ENCODE measurements at places on chromosomes 4 and X.

GRCh38 chr4:42519803-42520417 is 122.6 kb downstream of the SHISA3 start:
- DNase-seq, result peak; percentile 36

- no peak for DNase-seq
Observed at GRCh38 chr4:36394352-36394903, 113.0 kb downstream of the DTHD1 start.

- DNase-seq, result no peak
Observed at GRCh38 chr4:73730292-73730691, 10.1 kb upstream of the CXCL8 start.

DNA sequence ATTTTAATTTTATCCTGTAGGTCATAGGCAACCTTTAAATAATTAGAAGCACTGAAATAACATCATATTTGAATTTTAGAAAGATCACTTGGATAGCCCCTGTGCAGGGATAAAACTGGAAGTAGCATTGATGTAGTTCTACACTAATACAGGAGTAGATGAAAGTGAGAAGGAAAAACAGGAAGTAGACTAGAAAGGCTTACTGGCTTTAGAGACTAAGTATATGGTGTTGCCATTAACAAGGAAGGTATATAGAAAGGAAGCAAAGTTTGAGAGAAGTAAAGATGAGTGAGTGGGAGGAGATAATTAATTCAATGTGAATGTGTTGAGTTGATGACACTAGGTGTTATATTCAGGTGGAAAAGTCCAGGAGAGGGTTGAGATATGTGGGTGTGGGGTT is 73.1 kb upstream of the EPGN start:
- no peak for DNase-seq

GRCh38 chr4:100489305-100489704 is 28.5 kb downstream of the EMCN start:
- DNase-seq, result no peak

GRCh38 chr4:169315530-169316343 is 45.0 kb upstream of the SH3RF1 start:
- peak; percentile 44 for DNase-seq

GRCh38 chr4:19254486-19254885 is 997.2 kb upstream of the SLIT2 start:
- no peak for DNase-seq

GRCh38 chrX:9638871-9639270 is 126.8 kb downstream of the GPR143 start:
- no peak for DNase-seq

DNA sequence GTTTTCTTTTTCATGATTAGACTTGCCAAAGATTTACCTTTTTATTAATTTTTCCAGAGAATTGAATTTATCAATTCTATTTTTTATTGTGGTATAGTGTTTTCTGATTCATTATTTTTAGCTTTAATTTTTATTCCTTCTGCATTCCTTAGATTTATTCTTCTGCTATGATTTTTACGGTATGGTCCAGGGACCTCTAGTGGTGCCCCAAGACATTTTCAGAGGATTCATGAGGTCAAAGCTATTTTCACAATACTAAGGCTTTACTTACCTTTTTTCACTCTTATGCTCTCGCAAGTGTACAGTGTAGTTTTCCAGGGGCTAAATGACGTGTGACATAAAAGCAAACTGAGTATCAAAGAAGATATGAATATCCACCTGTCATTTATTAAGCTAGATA is 8.0 kb downstream of the RADX start:
- DNase-seq, result no peak

DNA sequence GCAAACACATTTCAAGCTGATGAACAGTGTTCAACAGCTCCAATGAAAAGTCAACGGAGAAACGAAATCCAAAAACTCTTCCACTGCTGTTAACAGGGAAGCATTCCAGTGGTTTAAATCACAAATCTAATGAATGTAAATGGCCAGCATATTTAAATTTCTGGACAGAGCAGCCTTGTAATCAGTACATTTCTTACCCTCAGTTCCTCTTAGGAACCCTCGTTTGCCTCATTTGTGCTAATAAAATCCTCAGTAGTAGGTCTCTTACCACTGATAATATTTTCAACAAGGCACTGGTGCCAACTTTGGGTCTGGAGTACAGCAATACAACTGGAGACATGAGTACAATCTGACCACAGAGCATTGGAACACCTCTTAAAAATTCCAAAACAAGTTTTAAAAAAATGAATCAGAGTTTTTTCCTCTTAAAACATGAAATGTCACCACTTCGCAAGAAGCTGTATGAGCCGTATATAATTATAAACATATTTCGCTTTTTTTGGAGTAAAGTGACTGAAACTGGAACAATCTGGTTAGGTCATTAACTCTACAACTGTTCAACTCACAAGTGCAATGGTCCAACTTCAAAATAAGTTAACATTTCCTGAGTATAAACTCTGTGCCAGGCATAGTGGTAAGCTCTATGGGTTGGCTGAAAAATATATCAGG is 211.2 kb downstream of the CPEB2 start:
- DNase-seq, result no peak

DNA sequence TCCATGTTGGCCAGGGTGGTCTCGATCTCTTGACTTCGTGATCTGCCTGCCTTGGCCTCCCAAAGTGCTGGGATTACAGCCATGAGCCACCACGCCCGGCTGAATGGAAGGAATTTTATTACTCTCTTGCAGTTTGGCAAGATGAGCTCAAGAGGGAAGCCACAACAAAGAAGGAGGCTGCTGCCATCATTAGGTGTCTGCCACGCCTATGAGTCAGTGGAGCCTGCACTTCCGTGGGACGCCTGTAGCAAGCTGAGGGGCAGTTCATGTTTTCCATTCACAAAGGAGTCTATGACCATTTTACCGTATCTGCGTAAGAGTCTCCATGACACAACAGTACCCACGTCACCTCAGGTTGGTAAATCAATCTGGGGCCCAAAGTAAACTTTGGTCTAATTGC is 51.2 kb upstream of the CHRNA9 start:
- no peak for DNase-seq

GRCh38 chr4:4753643-4754042 is 105.8 kb upstream of the MSX1 start:
- DNase-seq, result no peak

- no peak for DNase-seq
Observed at GRCh38 chrX:68284281-68284904, 148.9 kb downstream of the OPHN1 start.

- DNase-seq, result no peak
Observed at GRCh38 chrX:39602195-39602594, 495.6 kb downstream of the BCOR start.

GRCh38 chr4:25856756-25857155 is 6.0 kb downstream of the SEL1L3 start:
- no peak for DNase-seq

- no peak for DNase-seq
Observed at GRCh38 chr4:112923516-112923915, 125.9 kb upstream of the ANK2 start.
